ENCODE measurements at places on chromosomes 2 and 18.

- no peak for DNase-seq
These were observed 162.3 kb downstream of the ACKR3 start for GRCh38 chr2:236731767-236732580.

DNA sequence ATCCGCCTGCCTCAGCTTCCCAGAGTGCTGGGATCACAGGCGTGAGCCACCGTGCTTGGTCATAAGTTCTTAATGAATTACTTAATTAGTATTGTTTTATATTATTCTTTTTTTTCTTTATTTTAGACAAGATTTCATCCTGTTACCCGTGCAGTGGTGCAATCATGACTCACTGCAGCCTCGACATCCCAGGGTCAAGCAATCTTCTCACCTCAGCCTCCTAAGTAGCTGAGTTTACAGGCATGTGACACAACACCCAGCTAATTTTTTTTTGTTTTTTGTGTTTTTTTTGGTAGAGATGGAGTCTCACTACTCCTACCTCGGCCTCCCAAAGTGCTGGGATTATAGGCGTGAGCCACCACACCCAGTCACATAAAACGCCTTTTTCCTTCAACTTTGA lies 17.3 kb downstream of the C2orf42 start:
- no peak for DNase-seq

GRCh38 chr2:10042301-10043161 lies 819 bp upstream of the KLF11 start:
- no peak for DNase-seq

DNA sequence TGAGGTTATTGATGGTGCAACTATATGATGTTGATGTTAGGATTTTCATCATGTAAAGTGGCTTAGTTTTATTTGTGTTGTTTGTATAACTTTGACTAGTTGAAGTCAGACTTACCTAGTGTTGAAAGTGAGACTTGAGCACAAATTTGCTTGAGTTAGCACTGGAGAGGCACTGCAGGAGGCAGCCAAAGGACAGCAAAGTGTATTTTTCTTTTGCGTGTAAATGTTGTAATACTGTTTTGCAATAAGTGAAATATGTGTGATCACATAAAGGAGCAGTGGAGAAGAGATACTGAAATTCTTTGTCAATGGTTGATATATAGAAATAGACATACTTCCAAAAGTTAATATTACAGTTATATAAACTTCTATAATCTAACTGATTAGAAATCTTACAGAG lies 332.0 kb upstream of the RAB12 start:
- no peak for DNase-seq

- no peak for DNase-seq
These were observed 2.1 kb upstream of the MAP3K2 start for GRCh38 chr2:127389778-127390435.

Data from stimulated activated CD8-positive, alpha-beta memory T cell treated with anti-CD3 and anti-CD28 coated beads, Interleukin-4, amount 100 ng/mL, for 4 hours (primary cell).